Germinal center (tissue), 1 donor: ENCODE measurements at places on chromosomes 11 and 22.

GRCh38 chr11:86594746-86595145 is 77.7 kb downstream of the ME3 start:
- DNase-seq: no peak

- no peak for DNase-seq
Measured at GRCh38 chr11:62603776-62604299, 2.2 kb upstream of the MTA2 start.

- DNase-seq: no peak
Measured at GRCh38 chr11:12797996-12798395, 123.8 kb downstream of the TEAD1 start.

GRCh38 chr11:64185175-64185692 is 737 bp upstream of the STIP1 start:
- DNase-seq: no peak

DNA sequence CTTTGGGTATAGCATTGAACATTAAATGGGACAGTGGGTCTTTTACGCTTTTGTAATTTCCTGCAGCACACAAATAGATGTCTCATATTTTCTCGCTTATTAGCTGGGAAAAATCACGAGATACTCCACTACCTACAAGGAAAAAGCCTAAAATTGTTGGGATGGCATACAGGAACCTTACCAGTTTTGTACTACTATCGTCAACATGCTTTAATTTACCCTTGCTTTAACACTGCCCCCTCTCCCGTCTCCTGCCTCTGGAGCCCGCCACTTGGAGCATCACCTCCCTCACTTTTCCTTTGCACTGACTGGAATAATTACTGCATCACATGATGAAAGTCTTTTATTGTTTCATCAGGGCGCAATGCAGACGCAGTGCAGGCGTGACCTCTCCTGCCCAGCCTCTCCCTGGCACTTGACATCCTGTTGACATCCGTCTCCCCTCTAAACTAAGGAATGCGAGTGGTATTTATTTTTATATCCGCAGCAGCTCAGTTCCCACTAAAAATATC is 1.0 kb upstream of the FNBP4 start:
- DNase-seq: peak; percentile 10

GRCh38 chr22:30606455-30607299 is at the start of gene TCN2:
TCN2 (plus strand) TSS chr22:30607174; CDS start chr22:30607332, 158 bp downstream.
- peak; percentile 40 for DNase-seq

GRCh38 chr11:118145285-118146227 is 7.1 kb downstream of the SCN4B start:
- DNase-seq: peak; percentile 93

- no peak for DNase-seq
Measured at GRCh38 chr11:41784513-41785335, 325.3 kb upstream of the LRRC4C start.

DNA sequence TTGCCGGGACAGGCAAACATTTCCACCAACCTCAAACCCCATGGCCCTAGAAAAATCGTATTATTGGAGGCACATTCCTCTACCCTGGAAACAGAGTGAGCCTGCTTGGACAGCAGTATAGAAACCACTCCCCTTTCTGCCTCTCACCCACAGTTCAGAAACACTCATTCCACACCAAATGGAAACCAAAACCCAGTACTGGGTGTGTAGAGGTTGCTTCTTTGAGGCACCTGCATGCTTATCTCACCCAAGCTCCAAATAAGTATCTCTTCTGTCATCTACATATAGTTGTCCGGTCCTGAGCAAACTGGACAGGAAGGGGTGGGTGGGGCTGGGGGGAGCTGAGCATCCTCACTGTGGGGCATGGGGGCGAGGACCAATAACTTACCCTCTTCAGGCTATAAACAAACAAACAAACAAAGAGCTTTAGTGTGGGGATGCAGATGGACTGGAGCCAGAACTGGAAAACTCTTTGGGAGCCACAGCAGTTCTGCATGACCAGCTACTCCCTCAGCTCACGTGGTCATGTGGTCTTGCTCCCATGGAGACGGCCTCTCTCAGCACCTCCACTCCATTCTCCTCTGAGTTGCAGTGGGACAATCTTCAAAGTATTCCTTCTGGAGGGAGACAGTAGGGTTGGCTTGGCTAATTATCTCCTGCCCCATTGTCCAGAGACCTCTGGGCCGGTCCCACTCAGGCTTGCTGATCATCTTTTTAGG is 1.0 kb upstream of the PLAAT2 start:
- DNase-seq: no peak

- no peak for DNase-seq
Measured at GRCh38 chr11:92897487-92897886, 72.0 kb upstream of the MTNR1B start.

DNA sequence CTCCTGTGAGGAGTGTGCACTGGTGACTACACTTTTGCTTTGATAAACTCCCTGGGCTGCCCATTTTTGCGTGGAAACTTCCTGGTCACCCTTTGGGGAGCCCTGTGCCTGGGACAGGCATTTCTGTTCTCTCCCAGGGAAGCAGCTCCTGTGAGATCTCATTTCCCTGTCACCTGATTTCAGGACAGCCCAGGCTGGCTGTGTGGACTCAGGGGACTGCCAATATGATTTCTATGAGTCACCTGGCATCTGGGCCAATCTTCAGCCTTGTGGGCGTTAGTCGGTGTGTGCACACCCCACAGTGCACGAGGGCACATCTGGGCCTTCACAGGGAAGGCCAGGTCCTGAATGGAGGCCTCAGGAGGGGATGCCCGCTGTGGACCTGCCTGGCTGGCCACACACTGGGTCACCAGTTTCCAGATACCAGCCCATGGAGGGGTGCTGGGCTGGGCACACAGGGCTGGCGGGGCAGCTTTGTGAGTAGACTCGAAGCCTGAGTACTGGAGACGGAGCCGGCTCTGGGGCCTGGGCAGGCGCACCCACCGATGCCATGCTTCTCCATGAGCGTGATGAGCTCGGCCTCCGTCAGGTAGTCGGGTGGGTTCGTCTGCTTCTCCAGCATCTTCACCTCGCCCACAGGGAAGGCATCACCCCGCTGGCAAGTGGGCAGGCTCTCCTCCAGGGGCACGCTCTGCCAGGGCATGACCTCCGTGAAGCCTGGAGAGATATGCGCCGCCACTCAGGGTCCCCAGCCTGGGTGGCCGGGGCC is 9.4 kb upstream of the PPM1F start:
- no peak for DNase-seq
